Activated T-cell treated with anti-CD3 and anti-CD28 coated beads for 1 hour (primary cell): ENCODE measurements at places on chromosomes 1 and 21.

DNA sequence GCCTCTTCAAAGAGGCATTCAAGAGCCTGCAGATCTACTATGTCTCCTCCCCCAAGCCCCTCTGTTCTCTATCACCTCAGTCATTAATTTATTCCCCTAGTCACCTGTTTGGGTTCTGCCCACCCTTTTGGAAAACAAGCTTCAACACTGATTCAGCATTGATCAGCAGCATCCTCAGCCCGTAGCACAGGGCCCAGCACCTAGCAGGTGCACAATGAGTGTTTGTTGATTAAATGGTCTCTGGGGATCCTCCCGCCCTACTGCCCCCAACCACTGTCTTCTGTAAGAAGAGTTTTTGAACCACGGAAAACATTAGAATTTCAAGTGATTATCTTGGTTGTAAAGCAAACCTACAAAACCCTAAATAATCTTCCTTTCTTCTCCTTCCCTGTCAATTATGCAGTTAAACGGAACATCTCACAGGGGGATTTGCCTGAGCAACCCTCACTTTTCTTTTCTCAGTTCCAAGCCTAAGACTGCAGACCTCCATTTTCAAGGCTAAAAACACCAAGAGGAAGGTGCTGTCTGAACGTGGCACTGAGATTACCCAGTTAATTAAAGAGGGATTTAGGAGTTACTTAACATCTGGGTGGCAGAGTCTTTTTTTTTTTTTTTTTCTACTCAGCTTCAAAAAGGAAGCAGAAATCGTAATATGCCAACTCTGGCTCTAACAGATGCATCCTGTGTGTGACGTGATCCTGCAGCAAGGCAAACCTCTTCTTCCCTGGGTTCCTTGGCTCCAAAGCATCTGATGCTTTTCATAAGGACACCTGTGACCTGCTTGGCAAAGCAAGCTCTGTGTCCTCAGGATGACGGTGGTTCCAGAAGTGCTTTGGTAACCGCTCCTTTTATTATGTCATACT, 163.0 kb downstream of the KAZN start:
- no peak for DNase-seq

DNA sequence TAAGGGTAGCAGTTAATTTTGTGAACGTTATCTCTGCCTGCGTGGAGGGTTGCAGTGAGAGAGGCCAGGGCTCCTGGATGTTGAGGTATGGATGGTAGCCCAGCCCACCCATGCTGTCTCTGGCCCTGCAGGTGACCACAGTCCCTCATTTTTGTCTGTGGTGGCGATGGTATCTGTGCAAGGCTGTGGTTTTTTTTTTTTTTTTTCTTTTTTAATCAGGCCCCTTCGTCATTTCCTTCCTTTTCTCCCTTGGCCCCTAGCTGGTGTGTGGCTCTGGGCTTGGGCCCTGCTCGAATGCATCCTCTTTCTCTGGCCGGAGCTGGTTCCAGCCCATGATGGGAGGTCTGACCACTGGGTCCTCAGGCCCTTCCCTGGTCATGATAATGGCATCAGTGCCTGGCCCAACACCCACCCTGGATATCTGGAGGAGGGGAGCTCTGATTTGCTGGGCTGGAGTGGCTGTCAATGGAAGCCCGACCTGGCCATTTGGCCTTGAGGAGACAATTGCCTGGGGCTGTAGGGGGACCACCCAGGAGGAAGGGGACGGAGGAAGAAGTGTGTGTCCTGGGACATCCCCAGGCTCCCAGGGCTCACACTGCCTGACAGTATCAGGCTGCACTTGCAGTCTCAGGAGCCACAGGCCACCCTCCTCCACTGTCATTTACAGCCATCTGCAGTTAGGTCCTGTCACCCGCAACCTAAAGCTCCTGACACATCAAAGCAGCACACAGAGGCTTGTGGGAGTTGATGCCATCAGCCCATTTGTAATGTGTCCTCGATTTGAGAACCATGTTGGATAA, 8.1 kb upstream of the RNF187 start:
- DNase-seq, result no peak

DNA sequence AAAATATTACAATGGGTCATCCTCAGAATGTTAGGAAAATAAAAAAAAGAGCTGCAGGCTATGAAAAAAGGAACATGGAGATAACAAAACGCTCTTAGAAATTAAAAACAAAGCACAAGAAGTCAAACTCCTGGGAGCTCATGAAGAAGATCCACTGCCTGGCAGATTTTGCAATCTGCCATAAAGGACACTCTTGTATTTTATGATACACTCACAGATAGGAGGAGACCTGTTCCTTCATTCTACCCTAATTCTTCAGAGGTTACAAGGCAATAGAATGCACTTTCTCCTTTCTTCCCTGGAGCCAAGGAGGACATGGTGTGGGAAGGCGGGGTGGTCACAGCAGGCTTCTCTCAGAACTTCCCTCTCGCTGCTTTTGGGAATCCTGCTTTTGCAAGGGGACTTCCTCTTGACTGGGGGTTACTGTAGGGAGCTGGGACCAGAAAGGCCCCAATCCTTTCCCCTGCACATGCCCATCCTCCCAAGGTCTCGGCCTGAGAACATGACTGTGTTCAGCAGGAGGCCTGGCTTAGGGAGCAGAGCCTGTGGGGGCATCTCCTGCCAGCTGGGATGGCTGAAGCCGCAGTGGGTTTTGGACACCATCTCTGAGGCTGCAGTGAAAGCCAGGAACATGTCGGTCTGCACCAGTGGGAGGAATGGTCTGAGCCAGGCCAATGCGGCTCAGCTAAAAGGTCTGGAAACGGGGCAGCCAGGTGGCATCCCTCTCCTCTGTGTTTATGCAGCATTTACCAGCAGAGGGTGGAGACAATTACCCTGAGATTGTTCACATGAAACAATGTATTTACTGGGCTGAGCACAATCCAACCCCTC, 44.8 kb downstream of the GPR161 start:
- no peak for DNase-seq

GRCh38 chr1:32724678-32725614, 22.4 kb upstream of the SYNC start:
- DNase-seq, result no peak

DNA sequence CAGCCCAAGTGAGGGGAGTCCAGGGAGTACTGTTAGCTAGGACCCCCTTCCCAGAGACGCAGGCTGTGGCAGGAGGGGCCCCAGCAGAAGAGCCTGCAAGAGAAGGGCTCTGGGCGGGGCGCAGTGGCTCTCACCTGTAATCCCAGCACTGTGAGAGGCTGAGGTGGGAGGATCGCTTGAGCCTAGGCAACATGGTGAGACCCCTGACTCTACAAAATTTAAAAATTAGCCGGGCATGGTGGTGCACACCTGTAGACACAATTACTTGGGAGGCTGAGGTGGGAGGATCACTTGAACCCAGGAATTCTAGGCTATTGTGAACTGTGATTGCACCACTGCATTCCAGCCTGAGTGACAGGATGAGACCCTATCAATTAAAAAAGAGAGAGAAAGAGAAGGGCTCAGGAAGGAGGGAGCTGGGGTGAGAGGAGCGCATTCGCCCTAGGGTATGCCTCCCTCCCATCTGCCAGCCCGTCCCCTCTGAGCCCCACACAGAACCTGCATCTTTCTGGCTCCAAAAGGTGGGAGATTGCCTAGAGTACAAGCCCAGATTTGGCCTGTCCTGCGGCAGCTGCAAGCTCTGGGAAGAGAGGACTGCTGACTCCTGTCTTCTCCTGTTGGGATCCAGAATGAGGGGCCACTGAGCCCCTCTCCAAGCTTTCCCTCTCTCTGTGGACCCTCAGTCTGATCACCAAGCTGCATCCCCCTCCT, 3.6 kb downstream of the KCNQ4 start:
- no peak for DNase-seq

GRCh38 chr1:51344602-51345299, 14.4 kb upstream of the TTC39A start:
- DNase-seq, result no peak

- DNase-seq, result no peak
Observed at GRCh38 chr1:248114890-248115289, 19.9 kb downstream of the OR2L13 start.

GRCh38 chr1:185442050-185442449, 125.0 kb upstream of the IVNS1ABP start:
- DNase-seq, result no peak

DNA sequence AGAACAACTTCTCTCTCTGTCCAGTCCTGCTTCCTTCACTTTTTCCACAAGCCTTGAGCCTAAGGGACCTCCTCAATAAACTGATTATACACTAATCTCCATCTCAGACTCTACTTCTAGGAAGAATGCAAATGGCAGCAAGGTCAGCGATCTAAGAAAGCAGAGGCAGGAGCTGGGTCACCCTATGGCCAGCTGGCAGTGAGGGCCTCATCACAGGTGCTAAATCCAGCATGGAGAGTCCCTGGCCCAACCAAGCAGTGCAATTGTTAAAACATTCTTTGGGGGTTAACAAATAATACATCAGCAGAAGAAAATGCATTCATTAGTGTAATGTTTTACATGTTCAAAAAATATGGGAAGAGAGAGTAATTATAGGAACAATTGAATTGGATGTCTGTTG, 416.0 kb downstream of the SIPA1L2 start:
- DNase-seq, result no peak

DNA sequence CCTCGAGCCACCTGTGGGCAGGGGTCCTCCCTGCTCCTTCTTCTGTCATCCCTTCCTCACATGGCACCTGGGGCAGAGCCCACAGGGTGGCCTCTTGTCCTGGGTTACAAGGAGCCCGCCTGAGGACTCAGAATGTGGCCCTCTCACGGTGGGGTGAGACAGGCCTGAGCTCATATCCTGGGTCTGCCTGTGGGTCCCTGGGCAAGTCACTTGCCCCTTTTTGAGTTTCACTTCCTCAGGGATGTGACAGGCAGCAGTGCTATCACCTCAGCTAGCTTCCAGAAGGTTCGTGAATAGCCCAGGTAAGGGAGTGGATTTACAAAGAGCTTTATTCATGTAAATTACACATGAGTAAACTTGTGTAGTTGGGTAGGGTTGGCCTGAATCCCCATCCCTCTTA, 33.5 kb downstream of the HTR6 start:
- no peak for DNase-seq

- DNase-seq, result no peak
Observed at GRCh38 chr1:22831729-22832413, 121.2 kb downstream of the EPHB2 start.

GRCh38 chr1:113860891-113861290, 10.6 kb downstream of the PTPN22 start:
- DNase-seq, result no peak

GRCh38 chr1:63663873-63664272, 70.7 kb downstream of the PGM1 start:
- DNase-seq, result no peak

DNA sequence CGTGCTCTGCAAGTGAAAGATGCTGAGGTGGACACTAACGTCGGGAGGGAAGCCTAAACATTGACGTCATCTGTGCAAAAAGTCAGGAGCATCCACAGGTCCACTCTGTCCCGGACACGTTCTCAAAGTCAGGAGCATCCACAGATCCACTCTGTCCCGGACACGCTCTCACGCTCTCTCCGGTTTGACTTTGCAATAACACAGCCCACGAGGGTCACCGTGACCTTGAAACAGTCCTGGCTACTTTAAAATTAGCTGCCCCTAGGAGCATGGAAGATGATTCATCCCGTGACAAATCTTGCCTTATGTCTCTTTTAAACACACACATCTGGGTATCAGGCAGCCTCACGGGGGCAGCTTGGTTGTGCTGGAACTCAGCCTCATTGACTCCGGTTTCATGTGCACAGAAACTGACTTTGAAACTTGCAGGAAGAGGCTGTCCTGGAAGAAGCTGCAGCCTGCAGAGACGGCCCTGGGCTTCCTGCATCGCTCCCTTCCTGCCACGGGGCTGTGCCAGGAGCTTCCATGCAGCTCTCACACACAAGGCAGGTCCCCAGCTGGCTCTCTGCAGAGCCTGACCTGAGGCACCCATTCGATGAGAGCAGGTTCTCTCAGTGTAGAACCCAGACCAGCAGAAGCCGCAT, 18.1 kb upstream of the COL18A1 start:
- DNase-seq, result no peak

- DNase-seq, result no peak
Observed at GRCh38 chr1:167826127-167826526, 87.8 kb downstream of the ADCY10 start.

DNA sequence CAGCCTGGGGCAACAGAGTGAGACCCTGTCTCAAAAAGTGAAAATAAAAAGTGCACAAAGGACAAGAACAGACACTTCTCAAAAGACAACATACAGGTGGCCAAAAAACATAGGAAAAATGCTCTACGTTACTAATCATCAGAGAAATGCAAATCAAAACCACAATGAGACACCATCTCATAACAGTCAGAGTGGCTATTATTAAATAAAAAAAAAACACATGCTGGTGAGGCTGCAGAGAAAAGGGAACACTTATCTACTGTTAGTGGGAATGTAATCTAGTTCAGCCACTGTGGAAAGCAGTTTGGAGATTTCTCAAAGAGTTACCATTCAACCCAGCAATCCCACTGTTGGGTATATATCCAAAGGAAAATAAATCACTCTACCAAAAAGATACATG, 173.2 kb downstream of the SMYD3 start:
- no peak for DNase-seq

DNA sequence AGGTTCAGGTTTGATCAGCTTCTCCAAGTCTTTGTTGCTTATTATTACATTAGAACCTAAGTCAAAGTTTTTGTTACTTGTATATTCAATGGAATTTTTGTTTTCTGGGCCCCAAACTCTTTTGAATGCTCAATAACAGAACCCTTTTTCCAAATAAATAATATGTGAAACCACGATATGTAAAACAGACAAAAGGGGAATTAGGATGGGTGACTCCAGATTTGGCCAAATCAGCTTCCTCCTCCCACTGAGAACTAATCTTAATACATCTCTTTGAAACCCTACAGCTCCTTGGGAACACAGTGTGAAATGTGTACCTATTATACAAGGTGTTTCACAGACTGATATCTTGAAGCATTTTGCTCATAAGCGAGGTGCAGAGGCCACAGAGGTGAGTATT, 67.0 kb upstream of the TNFSF18 start:
- DNase-seq, result no peak

GRCh38 chr1:180101411-180101810, 53.3 kb upstream of the QSOX1 start:
- DNase-seq, result no peak

- no peak for DNase-seq
Observed at GRCh38 chr1:244068567-244068966, 17.5 kb downstream of the ZBTB18 start.

DNA sequence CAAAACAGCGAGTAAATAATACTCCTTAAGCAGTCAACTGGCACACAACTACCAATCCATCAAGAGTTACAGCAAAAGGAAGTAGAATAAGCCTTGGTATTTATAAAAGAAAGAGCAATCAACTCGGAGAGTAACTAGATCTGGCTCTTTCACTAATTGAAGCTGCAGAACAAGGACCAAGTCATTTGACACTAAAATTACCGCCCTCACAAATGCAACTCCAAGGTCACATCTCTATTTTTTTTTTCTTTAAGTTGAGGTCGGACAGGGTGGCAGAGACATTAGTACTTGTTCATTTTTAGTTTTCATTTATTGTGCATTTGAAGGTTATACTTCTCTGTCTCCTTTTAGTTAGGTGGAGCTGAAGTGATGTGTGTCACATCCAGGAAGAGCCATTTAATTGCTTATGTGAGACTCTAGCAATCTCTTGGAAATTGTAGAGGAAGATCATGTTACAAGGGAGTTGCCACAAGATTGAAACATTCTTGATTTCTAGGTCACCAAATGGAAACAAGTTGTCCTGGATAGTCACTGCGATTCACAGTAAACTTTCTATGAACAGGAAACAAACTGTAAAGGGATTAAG, 138.1 kb upstream of the ADAMTS5 start:
- DNase-seq, result no peak
